ENCODE measurements at places on chromosomes 1 and 21.

- DNase-seq = no peak
Observed at GRCh38 chr1:54294887-54295286, 94.9 kb downstream of the MRPL37 start.

GRCh38 chr1:48228156-48228555 lies 5.6 kb downstream of the SLC5A9 start:
- no peak for DNase-seq

- no peak for DNase-seq
Observed at GRCh38 chr1:158972841-158973240, 36.9 kb upstream of the IFI16 start.

- DNase-seq = no peak
Observed at GRCh38 chr1:15682936-15683341, 1.2 kb upstream of the PLEKHM2 start.

GRCh38 chr1:160954158-160955104 lies at the start of gene ITLN2:
Gene ITLN2, minus strand, starts transcription at chr1:160954809. Its CDS starts 68 bp downstream, at chr1:160954741.
- DNase-seq = no peak

GRCh38 chr1:150999051-150999674 lies 7.5 kb downstream of the MINDY1 start:
- DNase-seq = no peak

DNA sequence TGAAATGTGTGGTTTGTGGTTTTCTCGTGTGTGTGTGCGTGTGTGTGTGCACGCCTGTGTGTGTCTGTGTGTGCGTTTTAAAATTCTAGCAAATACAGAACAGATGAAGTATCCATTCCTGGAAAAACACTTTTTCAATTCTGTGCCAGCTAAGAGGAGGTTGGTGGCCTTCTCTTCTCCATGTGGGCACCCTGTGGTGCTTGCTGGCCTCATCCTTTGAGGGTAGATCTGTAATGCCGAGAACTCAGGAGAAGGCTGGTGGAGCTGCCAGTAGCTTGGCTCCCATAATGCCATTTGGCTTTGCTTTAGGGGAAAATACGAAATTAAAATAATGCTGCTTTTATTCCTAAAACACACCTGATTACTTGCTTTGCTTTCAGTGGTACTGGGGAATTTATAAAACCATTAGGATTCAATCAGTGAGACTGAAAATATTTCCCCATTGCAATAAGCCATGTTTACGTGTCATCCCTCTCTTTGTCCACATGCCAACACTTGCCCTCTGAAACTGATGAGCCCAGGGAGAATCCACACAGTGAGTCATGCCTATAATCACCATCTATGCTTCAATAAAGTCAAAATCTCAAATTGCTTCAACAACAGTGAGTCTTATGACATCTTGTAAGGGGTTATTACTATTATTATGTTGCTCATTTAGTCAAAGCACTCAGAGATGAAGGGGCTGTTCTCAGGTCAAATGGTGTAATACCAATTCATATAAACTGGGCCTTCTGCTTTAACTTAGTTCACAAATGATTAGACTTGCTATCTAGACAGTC lies 39.2 kb downstream of the ABCA4 start:
- peak; percentile 73 for DNase-seq

DNA sequence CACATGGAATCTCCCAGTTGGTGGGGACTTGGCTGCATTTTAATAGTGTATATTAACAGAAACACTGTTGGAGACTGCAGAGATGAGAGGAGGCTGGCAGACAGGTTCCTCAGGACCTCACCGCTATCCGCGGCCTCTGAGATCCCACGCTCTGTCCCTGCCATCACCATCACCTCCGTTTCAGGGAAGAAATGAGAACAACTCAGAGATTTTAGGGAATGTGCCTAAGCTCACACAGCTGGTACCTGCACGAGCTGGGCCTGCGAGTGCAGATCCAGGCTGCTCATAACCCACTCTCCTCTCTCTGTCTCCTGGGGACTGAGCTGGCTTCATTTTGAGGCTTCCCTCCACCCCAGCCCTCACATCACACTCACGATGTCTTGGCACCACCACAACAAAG lies 62.0 kb downstream of the UMODL1 start:
- no peak for DNase-seq

GRCh38 chr21:42839271-42840231 lies 39.8 kb downstream of the WDR4 start:
- no peak for DNase-seq

GRCh38 chr1:152645146-152645545 lies 18.0 kb upstream of the LCE2D start:
- DNase-seq = no peak

GRCh38 chr1:47225430-47226100 lies 6.5 kb downstream of the TAL1 start:
- no peak for DNase-seq

DNA sequence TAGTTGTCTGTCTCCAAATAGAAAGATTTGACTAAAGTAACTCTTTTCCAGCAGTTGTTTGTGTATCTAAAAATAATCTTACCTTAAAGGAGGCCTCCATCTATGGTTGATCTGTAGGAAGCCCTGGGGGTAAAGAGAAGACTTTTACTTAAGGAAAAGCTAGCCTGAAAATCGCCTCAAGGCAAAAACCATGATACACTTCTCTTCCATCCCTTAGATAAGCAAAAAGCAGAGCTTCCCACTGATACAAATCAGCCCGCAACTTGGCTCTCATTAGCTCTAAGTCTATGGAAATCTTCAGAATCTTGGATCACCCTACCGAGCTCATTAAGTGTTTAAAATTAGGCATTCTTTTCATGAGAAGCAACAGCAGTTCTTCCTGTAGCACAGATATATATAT lies 576.9 kb upstream of the PTBP2 start:
- no peak for DNase-seq

GRCh38 chr21:34675871-34676270 lies 7.1 kb downstream of the CLIC6 start:
- no peak for DNase-seq

DNA sequence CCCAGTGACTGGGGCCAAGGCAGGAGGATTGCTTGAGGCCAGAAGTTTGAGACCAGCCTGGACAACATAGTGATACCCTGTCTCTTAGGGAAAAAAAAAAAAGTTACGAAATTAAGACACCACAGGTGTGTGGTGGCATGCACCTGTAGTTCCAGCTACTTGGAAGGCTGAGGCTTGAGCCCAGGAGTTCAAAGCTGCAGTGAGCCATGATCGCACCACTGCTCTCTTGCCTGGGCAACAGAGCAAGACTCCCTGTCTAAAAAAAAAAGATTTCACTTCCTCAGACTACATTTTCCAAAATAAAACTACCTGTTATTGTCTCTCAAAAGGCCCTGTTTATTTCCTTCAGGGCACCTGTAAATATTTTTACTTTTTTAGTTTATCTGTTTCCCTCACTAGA lies 4.7 kb upstream of the STK40 start:
- no peak for DNase-seq

GRCh38 chr1:180670681-180671080 lies 38.9 kb downstream of the XPR1 start:
- no peak for DNase-seq

DNA sequence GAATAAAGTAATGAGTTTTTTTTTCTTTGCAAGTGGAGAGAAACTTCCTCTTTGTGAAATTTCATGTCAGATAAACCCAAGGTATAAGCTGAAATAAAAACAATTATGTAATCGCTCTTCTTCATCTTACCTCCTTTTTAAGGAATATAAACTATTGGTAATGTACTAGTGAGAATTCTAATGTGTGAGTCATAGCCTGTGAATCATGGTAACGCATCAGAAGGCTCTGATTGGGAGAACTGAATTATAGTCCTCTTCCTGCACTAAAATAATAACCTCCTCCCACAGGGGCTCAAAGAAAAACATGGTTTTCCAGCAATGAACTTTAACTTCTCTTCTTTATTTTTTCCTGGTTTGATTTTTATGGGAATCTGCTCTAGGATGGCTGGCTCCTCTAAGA lies 57.1 kb upstream of the COX20 start:
- peak; percentile 40 for DNase-seq

DNA sequence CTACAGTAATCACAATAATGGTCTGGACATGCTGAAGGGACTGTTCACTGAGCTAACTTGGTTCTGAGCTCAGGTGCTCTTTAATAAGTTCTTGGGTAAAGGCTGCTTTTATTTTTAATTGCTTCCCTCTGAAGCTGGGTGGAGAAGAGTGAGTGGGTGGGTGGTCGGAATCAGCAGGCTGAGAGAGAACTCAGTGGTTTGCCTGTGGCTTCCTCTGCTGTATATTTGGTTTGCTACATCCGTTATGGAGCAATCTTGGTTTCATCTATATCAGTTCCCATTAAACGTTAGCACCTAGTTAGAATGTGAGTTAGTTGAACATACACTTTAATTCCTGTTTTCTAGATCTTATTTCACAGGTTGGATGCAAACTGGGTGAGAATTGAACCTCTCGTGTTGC lies 23.3 kb downstream of the CNIH4 start:
- no peak for DNase-seq

DNA sequence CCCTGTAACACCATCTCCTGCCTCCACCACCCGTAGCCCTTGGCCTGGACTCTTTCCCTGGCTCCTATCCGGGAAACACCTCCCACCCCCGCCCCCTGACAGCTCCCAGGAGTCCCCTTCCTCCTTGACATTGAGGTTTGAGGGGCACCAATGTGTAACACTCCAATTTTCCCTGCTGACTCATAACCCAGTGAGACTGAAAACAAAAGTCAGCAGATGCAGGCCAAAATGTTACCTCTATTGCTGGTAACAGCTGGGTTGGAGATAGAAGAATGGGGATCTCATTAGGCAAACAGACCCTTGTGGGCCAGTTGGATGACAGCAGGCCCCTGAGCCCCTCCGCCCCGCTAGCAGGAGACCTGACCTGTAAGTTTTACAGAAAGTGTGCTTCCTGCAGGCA lies 237.2 kb downstream of the KAZN start:
- DNase-seq = no peak

GRCh38 chr1:27981145-27981544 lies 21.4 kb downstream of the XKR8 start:
- no peak for DNase-seq

GRCh38 chr21:42918291-42918690 lies 7.1 kb downstream of the ERVH48-1 start:
- DNase-seq = no peak

DNA sequence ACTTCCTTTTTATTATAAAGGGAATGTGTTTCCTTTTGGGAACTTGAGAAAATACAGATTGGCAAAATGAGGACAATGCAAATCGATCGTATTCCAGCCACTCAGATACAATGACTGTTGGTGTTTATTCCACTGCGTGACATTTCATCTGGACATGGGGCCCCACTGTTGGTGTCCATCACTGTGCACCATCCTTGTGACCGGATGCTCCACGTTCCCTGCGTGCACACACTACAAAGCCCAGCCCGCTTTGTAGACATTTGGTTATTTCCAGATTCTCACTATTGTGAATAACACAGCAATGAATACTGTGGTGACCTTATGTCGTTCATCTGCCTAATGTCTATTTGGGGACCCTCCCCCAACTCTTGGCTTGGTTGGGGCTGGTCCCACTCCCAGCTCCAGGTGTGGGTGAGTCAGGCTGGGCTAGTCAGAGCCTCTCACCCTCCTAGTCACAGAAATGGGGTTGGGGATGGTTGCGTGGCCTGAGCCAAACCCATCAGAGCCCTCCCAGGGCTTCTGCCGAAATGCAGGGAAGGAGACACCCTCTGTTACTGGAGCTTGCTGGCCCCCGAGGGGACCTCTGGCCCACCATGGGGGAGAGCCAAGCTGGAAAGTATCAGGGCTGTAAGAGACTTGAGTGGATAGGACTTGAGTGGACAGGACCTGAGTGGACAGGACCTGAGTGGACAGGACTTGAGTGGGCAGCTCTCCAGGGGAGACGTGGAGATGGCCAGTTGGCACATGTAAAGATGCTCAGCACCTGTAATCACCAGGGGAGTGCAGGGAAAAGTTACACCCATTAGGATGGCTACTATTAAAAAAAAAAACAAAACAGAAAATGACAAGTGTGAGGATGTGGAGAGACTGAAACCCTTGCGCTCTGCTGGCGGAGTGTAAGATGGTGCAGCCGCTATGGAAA lies 57.1 kb upstream of the ADARB1 start:
- DNase-seq = no peak

DNA sequence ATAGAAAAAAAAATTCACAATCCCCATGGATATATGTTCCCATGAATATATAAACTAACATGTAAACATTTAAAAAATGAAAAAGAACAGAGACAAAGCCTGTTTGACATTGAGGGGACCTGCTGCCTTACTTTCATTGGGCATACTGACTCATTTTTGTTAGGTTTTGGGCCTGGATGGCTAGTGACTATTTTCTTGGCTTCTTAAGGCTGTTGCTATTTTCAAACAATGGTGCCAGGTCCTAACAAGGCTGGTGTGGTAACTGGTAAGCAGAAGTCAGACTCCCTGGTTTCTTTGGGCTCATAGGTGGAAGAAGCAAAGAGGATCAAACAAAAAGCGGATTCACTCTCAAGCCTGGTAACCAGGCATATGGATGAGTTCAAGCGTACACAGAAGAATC lies 51.0 kb downstream of the LAMC2 start:
- DNase-seq = no peak

DNA sequence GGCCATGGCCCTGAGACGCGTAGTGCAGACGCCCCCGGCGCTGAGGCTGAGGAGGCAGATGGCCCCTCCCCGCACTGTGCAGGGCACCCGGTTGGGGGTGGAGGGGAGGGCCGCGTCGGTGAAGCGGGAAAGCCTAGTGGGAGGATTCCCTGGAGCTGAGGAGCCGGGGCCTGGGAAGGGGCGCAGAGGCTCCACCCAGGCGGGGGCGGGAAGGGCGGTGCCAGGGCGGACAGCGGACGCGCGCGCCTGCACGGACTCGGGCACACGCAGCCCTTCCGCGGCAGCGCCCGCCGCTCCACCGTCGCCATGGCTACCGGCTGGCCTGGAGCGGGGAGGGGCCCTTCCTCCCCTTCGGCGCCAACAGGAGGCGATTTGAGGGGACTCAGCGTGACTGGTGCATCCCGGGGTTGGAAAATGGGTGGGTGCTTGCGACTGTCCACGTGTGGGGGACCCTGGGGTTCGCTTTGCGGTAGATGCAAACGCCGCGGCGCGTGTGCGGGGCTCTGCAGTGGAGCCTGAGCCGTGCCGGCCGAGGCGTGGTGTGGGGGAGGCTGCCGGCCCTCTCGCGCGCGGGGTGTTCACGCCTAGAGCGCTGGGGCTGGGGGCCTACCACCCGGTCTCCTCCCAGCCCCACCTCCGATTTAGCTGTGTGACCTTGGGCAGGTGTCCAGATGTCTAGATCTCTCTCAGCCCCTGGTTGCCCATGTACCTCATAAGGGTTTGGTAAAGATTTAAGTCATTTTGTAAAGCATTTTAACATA lies 35.1 kb downstream of the PTPRF start:
- no peak for DNase-seq

- DNase-seq = no peak
Observed at GRCh38 chr1:113003751-113004690, 48.0 kb upstream of the SLC16A1 start.

DNA sequence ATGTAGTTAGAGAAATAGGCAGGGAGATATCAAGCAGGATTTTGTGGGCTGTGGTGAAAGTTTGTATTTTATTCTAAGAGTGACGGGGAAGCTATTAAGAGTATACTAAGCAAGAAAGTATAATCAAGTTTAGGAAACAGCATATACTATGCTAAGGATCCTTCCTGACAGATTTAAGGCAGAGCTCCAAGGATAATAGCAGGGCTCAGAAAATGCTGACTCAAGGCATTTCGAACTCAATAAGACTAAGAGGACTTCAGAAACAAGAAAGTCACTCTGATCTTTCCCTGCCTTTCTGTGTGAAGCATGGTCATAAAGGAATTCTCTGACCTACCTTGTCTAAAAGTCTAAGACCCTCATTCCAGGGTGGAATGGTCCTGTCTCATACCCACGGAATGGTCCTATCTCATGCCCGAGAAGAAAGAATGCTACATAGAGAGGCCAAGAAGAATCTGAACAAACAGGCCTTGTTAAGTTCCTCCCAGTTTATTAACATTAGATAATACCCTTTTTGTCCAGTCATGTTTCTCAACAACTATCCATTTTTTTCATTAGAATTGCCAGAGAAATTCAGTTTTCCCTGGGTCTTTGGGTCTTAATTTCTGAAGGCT lies 59.1 kb downstream of the HFM1 start:
- DNase-seq = no peak
